ENCODE measurements at places on chromosomes 4 and X.

GRCh38 chr4:52961666-52962412, 99.7 kb downstream of the RASL11B start:
- DNase-seq, result no peak

GRCh38 chr4:172983014-172983413, 185.6 kb upstream of the GALNT7 start:
- DNase-seq, result no peak

DNA sequence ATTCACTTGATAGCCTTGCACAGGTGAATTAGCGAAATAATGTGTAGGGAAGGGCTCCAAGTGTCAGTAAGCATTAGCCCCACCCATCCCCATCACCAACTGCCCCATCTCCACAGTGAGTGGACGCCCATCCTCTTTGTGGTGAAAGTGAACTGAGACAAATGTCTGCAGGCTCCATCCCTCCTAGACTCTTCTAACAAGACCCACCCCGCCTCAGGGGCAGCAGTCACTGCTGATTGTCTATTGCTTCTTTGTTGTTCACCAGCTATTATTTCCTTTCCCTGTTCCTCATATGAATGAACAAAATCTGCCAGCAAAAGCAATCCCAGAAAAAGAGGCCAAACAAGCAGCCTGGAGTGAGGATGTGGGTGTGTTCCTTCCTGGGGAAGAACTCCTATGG, 96.4 kb downstream of the LDB2 start:
- no peak for DNase-seq

DNA sequence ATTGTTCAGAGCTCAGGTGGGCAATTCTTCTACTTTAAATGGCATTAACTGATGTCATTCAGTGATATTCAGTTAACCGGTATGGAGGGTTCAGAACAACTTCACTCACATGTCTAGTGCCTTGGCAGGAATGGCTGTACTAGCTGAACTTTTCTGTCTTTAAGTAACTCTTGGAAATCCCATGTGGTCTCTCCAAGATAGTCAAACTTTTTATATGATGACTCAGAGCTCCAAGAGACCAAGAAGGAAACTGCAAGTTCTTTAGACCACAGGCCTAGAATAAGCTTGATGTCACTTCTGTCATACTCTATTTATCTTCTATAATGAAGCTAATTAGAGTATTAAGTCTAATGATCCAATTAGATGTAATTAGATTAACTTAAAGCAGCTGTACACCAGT, 24.9 kb downstream of the LHFPL1 start:
- no peak for DNase-seq

- no peak for DNase-seq
Observed at GRCh38 chr4:18390655-18391353, 369.2 kb upstream of the LCORL start.

DNA sequence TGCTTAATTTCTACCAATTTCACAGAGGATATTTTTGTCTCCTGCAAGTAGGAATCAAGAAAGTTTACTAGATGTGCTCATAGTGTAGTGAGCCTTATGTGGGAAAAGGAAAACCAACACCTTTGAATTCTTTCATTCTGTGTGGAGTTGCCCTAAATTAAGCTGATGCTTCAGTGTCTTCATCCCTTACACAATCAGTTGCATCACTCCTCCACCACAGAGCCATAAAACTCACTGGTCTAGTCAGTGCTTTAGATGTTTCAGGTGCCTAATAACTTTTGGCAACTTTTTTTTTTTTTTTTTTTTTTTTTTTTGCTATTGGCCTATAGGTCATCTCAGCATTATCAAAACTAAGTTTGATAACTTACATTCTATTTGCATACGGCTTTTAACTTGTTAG, 41.5 kb downstream of the HHIP start:
- DNase-seq, result no peak

- no peak for DNase-seq
Observed at GRCh38 chr4:52244848-52245247, 193.7 kb downstream of the SPATA18 start.

- DNase-seq, result peak; percentile 2
Observed at GRCh38 chrX:75038925-75039324, 113.7 kb upstream of the NEXMIF start.

DNA sequence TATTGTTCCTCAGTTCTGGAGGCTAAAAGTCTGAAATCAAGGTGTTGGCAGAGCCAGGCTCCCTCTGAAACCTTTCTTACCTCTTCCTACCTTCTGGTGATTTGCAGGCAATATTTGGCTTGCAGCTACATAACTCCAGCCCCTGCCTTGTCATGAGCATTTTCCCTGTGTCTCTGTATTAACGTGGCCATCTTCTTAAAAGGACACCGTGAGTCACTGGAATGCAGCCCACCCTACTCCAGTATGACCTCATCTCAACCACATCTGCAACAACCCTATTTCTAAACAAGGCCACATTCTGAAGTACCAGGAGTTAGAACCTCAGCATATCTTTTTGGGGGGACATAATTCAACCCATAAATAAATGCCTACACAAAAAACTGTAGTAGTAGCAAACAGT, 40.7 kb downstream of the FANCB start:
- peak; percentile 13 for DNase-seq

DNA sequence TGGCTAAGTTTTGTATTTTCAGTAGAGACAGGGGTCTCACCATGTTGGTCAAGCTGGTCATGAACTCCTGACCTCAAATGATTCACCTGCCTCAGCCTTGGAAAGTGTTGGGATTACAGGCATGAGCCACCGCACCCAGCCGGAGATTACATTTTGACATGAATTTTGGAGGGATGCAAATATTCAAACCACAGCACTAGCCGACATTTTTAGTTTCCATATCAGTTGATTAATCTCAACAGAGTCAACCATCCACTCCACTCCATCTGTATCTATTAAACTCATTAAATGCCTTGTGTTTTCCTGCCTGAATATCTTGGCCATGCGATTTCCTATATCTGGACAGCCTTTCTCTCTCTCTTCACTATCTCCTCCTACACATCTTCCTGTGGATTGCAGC, 64.1 kb upstream of the PDGFRA start:
- no peak for DNase-seq

DNA sequence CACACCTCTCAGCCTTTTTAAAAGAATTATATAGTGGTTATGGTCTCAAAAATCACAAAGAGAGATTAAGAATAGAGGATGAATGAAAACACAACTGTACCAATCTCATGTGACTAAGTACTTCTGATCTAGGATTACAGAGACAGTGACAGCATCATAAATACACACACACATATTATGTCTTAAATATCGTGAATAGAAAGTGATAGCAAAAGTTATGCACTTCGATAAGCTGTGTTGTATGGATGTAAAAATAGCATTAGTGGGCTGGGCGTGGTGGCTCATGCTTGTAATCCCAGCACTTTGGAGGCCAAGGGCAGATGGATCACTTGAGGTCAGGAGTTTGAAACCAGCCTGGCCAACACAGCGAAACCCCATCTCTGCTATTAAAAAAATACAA, 25.0 kb downstream of the GYPA start:
- no peak for DNase-seq

GRCh38 chr4:100486496-100486895, 31.3 kb downstream of the EMCN start:
- DNase-seq, result no peak

DNA sequence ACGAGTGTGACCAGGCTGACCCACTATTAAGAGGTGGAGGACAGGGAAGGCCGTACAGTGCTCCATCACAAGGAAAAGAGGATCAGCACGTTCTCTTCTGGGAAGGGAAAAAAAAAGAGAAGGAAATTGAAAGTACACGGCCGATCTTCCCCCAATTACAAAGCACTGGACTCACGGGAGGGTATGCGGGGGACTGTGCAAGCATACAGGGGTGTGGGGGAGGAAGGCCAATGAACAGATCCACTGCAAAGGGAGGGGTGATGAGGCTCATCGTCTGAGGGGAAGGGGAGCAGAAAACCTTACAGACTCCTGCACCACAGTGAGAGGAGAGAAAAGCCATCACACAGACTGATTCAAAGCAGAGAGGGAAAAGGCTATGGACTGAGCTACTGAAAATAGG, 1.1 kb downstream of the ELK1 start:
- no peak for DNase-seq

DNA sequence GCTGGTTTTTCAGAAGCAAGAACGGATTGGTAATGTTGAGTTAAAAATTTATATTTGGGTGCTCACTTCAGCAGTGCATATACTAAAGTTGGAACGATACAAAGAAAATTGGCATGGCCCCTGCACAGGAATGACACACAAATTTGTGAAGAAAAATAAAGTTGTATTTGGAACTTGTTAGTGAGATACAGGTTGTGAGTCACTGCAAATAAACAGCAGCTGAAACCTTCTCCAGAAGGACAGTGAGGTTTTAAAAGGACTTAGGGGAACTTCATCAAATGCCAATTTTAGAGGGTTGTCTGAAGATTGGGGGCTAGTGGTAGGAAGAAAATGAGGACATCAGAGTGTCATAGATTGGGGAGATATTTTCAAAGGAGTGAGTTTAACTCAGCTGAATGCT, 79.7 kb upstream of the ELOVL6 start:
- DNase-seq, result no peak

DNA sequence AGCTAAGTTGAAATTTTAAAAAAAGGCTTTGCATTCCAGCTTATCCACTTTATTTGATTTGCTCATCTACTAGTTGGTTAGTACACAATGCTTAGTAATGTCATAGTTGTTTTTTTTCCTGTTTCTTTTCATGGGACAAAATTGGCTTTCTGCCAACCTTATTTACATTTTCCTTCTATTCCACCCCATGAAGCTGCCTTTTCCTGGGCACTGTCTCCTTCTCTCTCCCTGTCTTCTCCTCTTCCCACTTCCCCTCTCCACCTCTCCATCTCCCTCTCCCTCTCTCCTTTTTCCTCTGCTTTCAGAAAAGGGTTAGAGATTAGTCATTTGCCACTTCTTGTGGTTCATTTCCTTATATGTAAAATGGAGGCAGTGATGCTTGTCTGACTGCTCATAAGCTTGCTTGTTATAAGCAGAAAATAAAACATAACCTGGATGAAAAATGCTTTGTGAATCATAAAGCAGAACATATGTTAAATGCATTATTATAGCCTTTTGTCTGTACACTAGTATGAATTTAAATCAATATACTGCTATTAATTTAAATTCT, 181.9 kb downstream of the CEP135 start:
- no peak for DNase-seq

- no peak for DNase-seq
Observed at GRCh38 chr4:173325007-173325736, 9.0 kb downstream of the HMGB2 start.

GRCh38 chr4:109746728-109747127, 16.9 kb upstream of the PLA2G12A start:
- DNase-seq, result no peak

DNA sequence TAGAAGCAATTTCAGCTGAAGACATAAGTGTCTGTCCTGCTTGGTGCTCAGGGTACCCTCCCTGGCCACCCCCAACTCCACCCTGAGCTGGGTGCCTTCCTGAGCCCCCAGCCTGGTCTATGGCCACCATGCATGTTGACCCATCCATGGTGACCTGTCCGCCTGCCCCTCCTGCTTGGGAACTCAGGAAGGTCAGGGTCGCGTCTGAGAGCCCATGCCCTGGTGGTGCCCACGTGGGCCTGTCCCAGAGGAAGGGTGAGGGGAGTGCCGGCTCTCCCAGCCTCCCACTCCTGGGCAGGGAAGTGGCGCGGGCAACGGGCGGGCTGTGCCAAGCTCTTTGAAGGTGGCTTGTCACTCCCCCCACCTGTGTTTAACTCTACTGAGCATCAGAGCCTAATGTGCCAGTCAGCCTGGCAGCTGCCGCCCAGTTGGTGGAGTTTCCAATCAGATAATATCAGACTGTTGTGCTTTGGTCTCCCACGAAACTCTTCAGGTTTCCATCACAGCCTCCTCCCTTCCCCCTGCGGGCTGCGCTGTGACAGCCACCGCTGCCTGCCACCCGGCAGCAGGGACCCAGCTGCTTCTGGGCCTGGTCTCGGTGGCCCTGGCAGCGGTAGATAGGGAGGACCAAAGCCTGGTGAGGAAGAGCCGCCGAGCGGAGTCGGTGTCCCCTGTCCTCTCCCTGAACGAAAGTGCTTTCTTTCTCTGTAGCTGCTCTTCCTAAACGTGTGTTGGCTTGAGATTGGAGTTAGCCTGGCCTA, 4.8 kb downstream of the SH3BP2 start:
- no peak for DNase-seq

- DNase-seq, result no peak
Observed at GRCh38 chr4:80171251-80171650, 26.1 kb upstream of the PRDM8 start.

- DNase-seq, result no peak
Observed at GRCh38 chr4:67714248-67714583, 13.3 kb upstream of the UBA6 start.

DNA sequence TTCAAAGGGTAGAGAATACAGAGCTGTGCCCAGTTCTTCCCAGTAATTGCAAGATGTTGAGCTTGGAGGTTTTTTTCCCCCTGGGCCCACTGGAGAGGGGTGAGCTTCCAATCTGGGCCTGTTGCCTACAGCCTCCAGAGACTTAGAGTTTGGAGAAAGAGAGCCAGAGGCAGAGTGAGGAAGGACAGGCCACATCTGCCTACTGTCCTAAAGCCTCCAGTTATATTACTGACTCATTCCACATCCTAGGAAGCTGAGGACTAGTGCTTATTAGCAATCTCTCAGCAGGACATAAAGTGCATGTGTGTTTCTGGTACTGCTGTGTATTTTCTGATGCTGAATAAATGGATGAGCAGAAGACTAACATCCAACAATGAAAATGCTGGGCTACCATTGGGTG, 181.0 kb upstream of the MAMLD1 start:
- no peak for DNase-seq

- DNase-seq, result no peak
Observed at GRCh38 chr4:150259861-150260567, 181.8 kb downstream of the DCLK2 start.

GRCh38 chr4:47084795-47085194, 53.4 kb downstream of the GABRB1 start:
- no peak for DNase-seq

DNA sequence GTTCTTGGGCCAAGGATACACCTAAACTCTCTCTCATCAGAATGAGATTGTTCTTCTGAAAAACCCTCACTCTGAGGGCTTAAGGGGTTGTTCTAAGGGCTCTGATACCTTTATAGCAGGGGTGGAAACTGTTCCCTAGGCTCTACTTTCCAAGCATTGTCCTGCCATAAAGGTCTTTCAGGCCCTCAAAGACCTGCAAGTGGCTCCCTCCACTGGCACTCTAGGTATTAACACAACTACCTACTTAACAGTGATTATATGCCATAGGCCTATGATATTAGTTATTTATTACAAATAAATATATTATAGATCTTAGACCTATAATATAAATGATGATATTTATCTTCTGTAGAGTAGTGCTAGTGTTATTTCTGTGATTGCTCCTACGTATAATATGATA, 473.7 kb upstream of the RPS6KA3 start:
- DNase-seq, result no peak

DNA sequence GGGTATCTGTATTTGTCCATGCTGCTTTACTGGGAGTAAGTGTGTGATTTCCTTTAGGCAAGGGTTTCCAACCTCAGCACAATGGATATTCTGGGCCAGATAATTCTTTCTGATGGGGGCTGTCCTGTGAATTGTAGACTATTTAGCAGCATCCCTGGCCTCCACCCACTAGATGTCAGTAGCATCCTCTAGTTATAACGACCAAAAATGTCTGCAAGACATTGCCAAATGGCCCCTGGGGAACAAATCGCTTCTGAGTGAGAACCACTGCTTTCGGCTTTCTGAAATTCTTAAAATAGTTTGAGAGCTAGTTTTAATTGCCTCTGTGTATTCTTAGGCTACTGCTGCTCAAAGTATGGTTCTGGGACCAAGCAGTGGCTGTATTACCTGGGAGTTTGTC, 81.2 kb upstream of the GPM6B start:
- DNase-seq, result no peak

All from GM04504 (cell line).